ENCODE measurements at places on chromosomes 12 and 14.

DNA sequence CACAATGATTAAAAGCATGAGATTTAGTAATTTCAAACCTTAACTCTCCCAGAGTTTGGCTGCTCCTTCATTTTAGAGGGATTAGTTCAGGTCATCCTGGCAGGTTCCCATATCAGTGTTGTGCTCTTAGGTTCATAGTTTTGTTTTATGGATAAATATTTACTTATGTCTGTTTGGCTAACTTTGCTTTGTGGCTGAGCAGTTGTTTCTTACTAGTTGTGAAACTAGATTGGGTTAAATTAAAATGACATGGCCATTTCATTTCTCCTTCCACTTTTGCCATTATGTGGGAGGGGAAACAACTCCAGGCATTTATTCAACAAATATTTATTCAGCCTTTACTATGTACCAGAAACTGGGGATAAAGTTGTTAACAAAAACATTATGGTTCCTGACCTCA lies 158.8 kb downstream of the TMTC3 start:
- no peak for DNase-seq

GRCh38 chr12:107242189-107242588 lies 148.8 kb upstream of the CRY1 start:
- no peak for DNase-seq

GRCh38 chr12:131733874-131734273 lies 23.0 kb downstream of the SFSWAP start:
- no peak for DNase-seq

- no peak for DNase-seq
Measured at GRCh38 chr14:55914771-55915170, 203.4 kb upstream of the PELI2 start.

DNA sequence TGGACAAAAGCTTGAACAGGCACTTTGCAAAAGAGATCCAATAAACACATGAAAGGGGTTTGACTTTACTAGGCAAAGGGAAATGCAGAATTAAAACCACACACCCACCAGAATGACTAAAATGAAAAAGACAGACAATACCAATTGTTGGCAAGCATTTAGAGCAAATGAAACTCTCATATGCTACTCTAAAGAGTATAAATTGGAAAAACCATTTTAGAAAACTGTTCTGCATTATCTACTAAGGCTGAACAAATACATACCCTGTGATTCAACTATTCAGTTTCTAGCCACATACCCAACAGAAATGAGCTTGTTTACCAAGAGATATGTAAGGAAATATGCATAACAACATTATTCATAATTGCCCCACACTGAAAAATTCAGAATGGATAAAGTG lies 8.5 kb upstream of the IL22 start:
- DNase-seq: no peak

DNA sequence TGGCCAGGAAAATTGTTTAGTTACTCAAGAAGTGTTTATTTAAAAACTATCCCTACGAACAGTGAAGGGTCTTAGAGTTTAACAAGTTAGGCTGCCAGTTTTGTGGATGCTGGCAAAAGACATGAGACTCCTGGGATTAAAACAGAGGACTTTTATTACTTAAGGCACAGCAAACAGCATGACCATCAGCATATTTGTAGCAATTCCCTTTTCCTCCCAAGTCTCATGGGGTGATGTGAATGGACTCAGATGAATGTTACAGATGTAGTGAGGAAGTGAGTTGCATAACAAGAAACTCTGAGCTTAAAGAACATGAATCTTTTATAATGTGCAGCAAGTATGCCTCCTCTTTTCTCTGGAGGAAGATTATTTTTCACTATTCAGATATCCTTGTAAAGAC lies 695.8 kb downstream of the RPS29 start:
- DNase-seq: no peak

GRCh38 chr14:63308723-63309317 lies 9.9 kb downstream of the GPHB5 start:
- no peak for DNase-seq

Data from right renal cortex interstitium (tissue), 3 donors.